Hypothalamus (tissue), 51 donors: ENCODE measurements at places on chromosomes 2 and 18.

DNA sequence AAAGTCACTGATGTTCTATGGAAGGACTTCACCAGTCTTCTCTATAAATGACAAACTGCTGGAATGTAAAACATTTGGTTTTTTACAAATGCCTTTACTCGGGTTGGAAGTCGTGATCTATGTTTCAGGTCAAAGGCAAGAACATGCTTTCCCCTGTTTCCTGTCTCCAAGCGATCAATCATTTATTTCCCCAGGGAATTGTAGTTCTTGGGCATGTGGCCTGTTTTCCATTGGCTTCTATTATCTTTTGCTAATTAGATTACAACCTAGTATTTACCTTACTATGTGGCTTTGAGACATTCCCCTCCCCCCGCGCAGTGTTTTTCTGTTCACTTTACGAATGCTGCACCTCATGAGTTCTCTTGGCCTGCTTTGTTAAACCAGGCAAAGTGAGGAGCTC, 684.2 kb downstream of the EPHA4 start:
- DNase-seq, result no peak

GRCh38 chr2:3462493-3463104, 56.7 kb downstream of the ADI1 start:
- no peak for DNase-seq

- no peak for DNase-seq
Measured at GRCh38 chr2:68839260-68839833, 31.9 kb downstream of the BMP10 start.

DNA sequence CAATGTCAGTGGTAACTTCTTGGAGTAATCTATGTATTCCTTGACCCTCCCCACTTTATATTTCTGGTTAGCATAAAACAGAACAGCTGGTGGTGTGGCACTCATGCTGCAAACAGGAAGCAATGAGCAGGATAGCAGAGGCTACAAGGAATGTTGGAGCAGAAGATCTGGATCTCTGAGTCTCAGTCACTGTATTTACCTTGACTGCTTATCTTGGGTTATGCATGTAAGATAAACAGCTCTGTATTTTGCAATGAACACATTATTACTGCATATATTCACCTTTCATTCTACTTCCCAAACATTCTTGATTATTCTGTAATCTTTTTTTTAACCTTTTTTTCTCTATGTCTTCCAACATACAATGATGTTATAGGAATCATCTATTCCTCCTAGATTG, 977.9 kb upstream of the CNTNAP5 start:
- no peak for DNase-seq

GRCh38 chr2:131094463-131095281, 1.4 kb upstream of the FAM168B start:
- no peak for DNase-seq
